Spleen (tissue), 13 donors: ENCODE measurements at places on chromosomes 7 and 10. TPM values are rescaled to one million over a fixed set of nuclear protein-coding genes. Genes with fewer than 3 reads are reported as not detected.

CFAP70 gene
- 2.9 TPM for total RNA-seq

- DNase-seq = peak; percentile 72
Measured at GRCh38 chr7:157521061-157521731, 184.4 kb downstream of the DNAJB6 start.

DNA sequence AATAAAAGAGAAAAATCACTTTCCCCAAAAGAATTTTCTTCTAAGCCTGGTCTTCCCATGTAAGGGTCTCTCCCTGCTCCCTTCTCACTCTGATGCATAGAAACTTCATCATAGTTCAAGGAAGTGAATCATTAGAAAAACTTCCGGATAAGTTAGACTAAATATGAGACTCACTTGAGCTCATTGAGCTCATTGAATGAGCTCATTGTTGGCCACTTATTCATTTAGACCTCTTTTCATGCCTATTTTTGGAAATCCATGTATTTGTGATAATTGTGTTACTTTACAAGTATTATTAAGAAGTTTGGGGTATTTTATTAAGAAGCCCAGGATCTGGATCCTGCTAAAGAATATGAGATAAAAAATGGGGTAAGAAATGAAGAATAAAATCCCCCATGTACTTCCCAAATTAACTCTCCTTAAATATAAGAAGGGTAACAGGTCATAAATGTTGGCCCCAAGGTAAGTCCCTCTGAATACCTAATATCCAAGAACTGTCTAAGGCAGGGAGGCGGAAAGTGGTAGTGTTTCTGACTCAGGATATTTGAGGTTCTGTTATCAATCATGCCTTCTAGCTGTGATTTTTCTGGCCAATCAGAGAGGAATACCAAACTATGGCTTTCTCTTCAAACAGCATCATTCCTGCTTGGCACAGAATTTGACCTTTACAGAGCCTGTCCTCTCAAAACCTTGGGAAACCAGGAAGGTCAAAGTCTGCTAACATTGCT lies 236.5 kb upstream of the PTN start:
- no peak for DNase-seq

- DNase-seq = no peak
Measured at GRCh38 chr7:112086496-112087254, 119.5 kb downstream of the DOCK4 start.

GRCh38 chr10:81309041-81309552 lies 565.9 kb upstream of the NRG3 start:
- DNase-seq = peak; percentile 63

DNA sequence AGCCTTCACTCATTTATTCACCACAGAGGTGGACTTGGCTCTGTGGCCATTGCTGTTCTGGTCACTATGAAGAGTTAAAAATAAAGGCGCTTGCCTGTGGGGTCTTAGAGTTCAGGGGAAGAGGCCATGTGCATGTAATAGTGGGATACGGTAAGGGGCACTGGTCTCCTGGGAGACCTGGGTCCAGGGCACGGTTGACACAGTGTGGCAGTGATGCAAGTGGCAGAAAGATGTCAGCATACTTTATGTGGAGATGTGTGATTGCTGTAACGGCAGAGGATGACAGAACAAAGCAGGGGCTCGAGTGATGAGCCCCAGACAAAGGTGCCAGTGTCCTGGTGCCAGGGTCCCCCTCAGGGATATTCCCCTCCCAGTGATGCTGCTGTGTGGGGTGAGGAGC lies 8.6 kb downstream of the ZSCAN25 start:
- no peak for DNase-seq

DNA sequence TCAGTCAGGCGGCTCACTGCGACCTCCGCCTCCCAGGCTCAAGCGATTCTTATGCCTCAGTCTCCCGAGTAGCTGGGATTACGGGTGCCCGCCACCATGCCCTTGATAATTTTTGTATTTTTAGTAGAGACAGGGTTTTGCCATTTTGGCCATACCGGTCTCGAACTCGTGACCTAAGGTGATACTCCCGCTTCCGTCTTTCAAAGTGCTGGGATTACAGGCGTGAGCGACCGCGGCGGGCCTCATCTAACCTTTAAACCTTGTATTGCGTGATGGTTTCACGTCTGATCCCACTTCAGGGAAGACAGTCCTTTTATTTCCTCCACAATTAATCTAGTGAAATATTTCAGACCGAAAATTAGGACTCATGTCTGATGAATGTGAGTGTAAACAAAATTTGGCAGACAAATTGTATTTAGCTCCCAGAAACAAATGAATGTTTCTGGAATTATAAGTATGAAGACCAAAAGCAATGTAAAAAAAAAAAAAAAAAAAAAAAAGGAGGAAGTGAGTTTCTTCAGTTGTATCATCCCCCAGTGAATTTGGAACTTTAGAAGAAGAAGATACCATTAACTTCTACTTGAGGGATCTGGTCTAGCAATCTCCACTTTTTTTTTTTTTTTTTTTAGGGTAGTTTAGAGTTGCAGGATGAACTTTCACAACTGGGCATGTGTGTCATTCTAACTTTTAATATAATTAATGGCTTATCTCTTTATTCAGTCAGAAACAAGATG lies 1.6 kb downstream of the NUP42 start:
- no peak for DNase-seq

PNLIPRP2 gene
- 0.60 TPM for total RNA-seq

IFIT1B gene
- 1.9 TPM for total RNA-seq

ACTL6B gene
- not detected for total RNA-seq

- no peak for DNase-seq
Measured at GRCh38 chr7:155981703-155982102, 169.4 kb upstream of the SHH start.

DNA sequence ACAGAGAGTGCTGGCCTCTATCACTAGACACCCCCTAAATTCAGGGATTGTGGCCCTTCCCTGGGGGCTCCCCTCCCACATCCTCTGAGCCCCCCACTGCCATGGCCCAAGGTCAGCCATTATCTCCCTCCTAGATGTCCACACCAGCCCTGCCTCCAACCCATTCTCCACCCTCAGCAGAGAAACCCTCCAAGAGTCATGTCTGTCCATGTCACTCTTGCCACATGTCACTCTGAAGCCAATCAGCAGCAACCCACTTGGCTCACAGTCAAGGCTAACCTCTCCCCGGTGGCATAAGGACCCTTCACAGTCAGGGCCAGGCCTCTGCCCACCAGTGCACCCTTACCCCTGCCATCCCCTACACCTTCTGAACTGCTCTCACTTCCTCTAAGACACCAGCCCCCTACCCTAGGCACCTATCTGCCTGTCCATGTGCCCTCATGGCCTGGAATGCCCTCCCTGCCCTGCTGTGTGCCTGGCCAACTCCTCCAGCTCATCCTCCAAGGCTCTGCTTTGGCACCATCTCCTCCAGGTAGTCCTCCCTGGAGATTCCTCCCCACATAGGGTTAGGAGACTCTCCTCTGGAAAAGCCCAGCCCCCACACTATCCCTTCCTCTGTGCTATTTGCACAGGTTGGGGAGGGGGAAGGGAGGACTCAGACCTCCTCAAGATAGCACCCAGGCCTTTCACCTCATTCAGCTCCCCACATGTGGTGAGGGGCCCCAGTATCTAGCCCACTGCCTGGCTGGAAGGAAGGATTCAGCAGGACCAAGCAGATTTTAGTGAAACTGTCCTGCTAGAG lies 83.7 kb downstream of the GRID1 start:
- peak; percentile 49 for DNase-seq

- DNase-seq = no peak
Measured at GRCh38 chr10:73653701-73654100, 2.1 kb downstream of the SYNPO2L start.

DNA sequence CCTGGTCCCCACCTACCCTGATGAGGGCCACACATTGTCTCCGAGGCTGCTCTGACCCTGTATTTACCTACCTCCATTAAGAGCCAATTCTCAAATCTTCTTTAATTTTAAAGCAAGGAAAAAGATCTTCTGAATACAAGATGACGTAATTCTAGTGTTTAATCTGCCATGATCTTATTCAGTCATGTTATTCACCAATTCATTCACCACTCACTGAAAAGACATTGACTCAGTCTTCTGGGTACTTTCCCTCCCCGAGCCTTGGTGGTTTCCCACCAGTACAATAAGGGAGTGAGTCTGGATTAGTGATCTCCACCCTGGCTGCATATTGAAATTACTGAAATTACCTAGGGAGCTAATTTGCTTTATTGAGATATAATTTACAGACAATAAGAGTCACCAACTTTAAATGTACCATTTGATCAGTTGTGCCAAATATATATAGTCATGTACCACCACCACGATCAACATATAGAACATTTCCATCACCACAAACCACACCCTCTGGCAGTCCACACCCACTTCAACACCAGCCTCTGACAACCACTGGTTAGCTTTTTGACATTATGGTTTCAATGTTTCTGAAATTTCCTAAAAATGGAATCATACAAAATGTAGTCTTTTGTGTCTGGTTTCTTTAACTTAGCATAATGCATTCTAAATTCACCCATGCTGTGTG lies 117.5 kb upstream of the UNC5B start:
- DNase-seq = no peak

MMRN2 gene
- total RNA-seq = 75.2 TPM

- DNase-seq = no peak
Measured at GRCh38 chr10:27464993-27465392, 39.1 kb upstream of the RAB18 start.

DNA sequence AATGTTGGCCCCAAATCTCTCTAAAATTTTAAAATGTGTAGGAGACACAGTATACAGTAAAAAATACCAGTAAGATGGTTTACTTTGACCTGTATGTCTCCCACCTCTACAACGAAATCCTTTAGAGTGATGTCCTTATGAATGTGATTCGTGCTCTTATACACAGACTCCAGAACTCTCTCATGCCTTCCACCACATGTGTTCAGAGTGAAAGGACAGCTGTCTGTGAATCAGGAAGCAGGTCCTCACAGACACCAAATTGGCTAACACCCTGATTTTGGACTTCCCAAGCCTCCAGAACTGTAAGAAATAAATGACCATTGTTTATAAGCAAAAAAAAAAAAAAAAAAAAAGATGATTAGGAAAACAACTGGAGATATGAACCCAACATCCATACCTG lies 35.2 kb downstream of the RNF133 start:
- no peak for DNase-seq

GRCh38 chr7:101542527-101543241 lies 86.4 kb downstream of the MYL10 start:
- DNase-seq = peak; percentile 85

DNA sequence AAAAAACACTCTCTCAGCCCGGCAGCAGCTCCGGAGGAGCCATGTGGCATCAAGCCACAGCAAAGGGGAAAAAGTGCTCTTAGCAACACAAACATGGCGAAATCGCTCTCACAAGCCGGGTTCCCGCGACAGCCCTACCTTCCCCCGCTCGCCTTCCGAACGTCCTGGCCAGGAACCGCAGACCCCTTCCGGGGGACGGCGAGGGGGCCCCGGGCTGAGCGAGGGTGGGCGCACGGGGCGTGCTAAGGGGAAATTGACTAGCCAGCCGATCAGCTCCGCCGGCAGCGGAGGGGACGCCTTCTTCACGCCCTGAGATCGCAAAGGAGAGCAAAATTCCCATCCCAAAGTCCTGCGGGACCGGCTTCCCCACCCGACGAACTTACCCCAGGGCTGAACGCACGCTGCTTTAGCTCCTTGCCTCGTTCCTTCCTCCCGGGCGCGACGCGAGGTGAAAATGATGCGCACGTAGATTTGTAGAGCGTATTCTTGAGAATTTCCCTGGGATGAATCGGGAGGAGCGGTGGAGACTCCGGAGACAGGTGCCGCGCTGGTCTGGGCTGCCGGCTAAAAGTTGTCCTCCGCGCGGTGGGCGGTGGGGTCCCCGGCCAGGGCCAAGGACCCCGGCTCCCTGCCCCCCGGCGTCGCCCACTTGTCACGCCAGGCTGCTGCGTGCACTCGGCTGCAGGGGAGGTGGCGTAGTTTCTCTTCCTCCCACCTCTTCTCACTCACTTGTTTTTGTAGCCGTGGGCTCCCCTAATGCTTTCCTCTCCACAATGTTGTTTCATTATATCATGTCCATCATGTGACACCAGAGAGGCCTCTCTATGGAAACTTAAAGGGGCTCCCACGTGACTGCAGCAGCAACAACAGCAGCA lies 220.1 kb upstream of the MKLN1 start:
- DNase-seq = peak; percentile 94

- DNase-seq = no peak
Measured at GRCh38 chr7:7742223-7742622, 23.8 kb upstream of the RPA3 start.

TEX36 gene
- total RNA-seq = not detected
